ENCODE measurements at places on chromosomes 3 and 15.

DNA sequence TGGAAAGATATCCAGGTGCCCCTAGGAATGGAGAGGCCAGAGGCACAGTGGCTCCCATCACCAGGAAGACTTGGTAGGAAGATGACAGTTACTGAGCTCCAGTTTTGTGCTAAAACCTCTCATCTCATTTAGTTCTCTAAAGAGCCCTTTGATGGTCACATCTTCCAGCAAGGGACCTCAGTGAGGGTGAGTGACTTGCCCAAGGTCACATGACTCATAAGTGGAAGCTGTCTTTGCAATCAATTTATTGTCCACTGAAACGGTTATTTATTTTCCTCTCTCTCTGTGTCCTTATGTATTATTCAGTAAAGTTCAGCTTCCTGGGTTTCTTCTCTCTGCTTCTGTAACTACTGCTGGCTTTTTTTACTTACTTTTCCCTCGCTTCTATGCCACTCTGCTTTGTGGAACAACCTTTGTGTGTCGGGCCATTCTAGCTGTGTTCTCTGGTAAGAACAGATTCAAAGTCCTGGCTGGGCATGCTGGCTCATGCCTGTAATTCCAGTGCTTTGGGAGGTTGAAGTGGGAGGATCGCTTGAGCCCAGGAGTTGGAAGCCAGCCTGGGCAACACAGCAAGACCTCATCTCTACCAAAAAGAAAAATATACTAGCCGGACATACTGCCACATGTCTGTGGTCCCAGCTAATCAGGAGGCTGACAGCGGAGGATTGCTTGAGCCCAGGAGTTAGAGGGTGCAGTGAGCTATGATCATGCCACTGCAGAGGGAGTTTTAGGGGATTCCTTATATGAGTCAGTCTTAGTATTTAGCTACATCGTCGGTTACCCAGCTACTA is 55.9 kb downstream of the PDIA5 start:
- no peak for DNase-seq

GRCh38 chr15:64229129-64229724 is 66.4 kb upstream of the PPIB start:
- no peak for DNase-seq

GRCh38 chr3:126100269-126100633 is 16.3 kb upstream of the SLC41A3 start:
- no peak for DNase-seq

DNA sequence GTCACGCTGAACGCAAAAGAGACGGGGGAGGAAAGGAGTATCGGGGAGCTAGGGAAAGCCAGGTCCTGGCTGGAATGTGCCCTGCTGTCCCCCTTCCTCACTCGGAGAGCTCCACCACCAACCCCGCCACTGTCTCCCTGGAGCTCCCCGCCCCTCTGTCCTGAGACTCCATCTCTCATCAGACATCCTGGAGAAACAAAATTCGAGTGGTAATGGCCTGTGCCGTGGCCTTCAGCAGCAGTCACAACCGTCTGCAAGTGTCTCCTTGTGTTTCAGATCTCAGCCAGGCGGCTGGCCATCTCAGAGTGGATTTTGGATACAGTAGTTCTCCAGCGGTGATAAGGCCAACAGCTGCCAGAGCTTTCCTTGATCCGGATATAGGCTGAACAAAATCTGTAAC is 76.9 kb downstream of the OCA2 start:
- DNase-seq, result no peak

- DNase-seq, result no peak
Observed at GRCh38 chr3:116263842-116264545, 181.3 kb downstream of the LSAMP start.

Data from stimulated activated effector memory CD8-positive, alpha-beta T cell treated with anti-CD3 and anti-CD28 coated beads, Interleukin-12 subunit alpha, Interleukin-12 subunit beta, amount 100 ng/mL, for 72 hours (primary cell).